Activated CD4-positive, alpha-beta T cell treated with anti-CD3 and anti-CD28 coated beads, Interleukin-2, amount 50 U/mL, for 24 hours (primary cell): ENCODE measurements at places on chromosomes 6 and 20.

GRCh38 chr20:22578221-22579118 lies 5.9 kb downstream of the FOXA2 start:
- no peak for DNase-seq

- no peak for DNase-seq
Observed at GRCh38 chr6:40764726-40765125, 177.6 kb upstream of the LRFN2 start.

DNA sequence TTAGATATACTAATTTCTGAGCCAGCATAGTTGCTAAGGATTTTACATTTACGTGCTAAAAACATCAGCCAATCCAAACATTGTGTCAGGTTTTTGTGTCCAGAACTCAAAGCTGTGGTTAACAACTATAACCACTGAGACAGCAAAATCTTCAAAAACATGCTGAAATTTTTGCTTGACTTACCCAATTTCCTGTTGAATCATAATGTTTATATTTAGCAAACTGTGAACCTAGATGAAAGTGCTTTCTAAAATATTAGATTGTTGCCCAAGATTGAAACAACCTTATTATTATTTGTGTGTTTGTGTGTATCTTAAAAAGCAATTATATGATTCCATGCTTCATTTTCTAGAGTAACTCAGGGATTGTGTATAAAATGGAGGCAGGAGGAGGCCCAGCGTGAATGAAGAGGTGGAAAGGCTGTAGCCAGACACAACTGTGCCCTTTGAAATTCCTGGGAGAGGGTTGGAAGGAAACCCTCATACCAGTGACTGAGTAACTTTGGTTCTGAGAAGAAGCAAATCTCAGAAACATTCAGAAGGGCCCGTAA lies 48.0 kb downstream of the ARMC2 start:
- no peak for DNase-seq

DNA sequence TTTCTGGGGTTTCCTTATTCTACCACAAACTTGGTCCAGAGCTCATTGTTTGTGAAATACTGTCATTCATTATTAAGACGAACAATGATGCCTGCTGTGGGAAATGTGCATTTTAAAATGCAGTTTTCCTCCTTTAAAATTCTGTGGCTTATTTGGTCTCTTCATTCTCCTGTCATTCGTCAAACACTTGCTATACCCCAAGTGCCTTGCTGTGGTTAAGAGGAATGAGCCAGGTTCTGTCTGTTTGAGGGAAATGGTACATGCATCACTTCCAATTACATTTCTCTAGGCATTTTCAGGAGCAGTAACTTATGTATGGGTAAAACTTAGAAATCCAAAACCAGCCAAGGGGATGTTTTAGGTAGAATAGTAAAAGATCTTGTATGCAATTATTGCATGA lies 1087.7 kb downstream of the KIF16B start:
- no peak for DNase-seq

- DNase-seq, result no peak
Observed at GRCh38 chr6:9224539-9224938, 789.2 kb upstream of the SLC35B3 start.
